Left lung (tissue), 14 donors: ENCODE measurements at places on chromosomes 4 and X.

DNA sequence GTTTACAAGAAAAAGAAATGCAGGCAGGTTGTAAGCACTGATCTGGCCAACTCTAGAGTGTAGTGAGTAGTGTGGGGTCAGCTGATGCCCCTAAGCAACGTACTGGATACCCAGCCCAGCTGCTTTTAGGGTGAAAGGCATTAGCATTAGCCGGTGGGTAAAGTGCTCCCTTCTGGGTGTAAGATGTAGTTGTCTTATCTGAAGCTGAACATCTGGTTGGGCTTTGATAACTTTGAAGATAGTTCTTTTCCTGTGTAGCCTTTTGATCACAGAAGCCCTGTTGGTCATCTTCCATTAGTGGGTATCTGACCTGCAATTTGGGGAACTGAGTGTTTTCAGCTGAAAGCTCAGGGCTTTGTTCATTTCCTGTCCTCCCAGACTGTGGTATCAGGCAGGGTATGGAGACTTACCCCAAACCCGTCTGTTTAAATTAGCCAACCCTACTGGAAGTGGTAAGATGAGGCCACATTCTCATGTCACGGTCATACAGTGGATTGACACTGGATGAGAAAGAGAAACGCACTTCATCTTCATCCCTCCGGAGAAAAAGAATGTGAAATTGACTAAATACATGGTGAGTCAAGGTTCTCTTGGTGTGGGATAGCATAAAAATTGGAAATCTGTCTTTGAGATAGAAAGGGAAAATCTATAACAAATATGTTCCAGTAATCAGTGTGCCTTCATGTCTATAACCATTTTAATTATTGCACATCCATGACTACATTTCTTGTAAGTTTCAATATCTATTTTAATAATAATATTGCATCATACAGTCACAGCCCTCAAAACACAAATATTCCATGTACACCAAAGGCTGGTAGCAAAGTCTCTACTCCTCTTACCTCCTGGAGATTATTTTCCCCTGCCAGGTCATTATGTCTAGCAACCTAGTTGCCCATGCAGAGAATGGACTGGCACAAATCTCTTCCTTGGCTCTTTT lies 8.7 kb downstream of the RHOH start:
- no peak for DNase-seq

- DNase-seq, result peak; percentile 66
Observed at GRCh38 chr4:153205757-153206156, 1.5 kb downstream of the TRIM2 start.

DNA sequence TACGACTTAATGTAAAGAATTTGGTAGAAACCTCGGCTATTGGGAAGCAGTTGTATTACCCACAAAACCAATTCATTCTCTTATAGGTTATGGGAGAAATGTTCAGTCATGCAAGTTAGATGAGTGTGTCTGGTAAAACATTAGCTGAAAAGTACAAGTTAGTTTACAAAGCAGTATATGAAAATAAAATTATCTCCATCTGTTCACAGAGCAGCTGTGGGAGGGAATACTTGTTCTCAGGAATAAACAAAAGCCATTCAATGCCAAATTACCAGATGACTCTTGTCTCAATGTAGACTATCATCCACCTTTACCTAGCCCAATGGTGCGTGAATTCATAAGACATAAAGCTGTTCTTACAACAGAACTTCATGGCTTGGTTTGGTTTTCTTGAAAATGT lies 28.6 kb downstream of the STAP1 start:
- DNase-seq, result no peak

- no peak for DNase-seq
Observed at GRCh38 chrX:72180539-72180938, 1.0 kb upstream of the PIN4 start.

GRCh38 chr4:41747230-41748055 lies 1.1 kb downstream of the PHOX2B start:
- no peak for DNase-seq

GRCh38 chrX:87580862-87581261 lies 63.3 kb downstream of the KLHL4 start:
- DNase-seq, result no peak

DNA sequence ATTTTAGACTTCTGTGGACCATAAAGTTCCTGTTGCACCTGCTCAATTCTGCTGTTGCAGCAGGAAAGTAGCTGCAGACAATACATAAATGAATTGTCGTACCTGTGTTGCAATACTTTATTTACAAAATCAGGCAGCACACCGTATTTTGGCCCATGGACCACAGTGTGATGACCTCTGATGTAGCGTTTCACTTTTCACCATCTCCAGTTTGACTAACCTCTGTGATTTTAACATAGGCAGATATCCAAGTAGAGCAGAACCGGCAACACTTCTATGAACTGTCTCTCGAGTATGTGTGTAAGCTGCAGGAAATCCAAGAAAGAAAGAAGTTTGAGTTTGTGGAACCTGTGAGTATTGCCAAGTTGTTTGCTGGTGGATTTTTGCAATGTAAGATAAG lies 132.7 kb downstream of the ARHGAP10 start:
- no peak for DNase-seq

GRCh38 chr4:41838590-41838989 lies 90.1 kb upstream of the PHOX2B start:
- no peak for DNase-seq

GRCh38 chrX:42515939-42516338 lies 262.0 kb downstream of the PPP1R2C start:
- DNase-seq, result no peak
